Dermis blood vessel endothelial cell (primary cell): ENCODE measurements at places on chromosomes 7 and 10. TPM values are rescaled to one million over a fixed set of nuclear protein-coding genes. Genes with fewer than 3 reads are reported as not detected.

COG5 gene
- 34.7 and 59.9 TPM in 2 replicates for total RNA-seq

MKX gene
- total RNA-seq = 0.14 TPM in 1 of 2 replicates, not detected in the other

NXPH1 gene
- total RNA-seq = not detected in 2 replicates

ATOH7 gene
- total RNA-seq = not detected in 2 replicates
